ENCODE measurements at places on chromosomes 16 and 17. TPM values are rescaled to one million over a fixed set of nuclear protein-coding genes. Genes with fewer than 3 reads are reported as not detected.

- H3K27me3 ChIP-seq = no peaks in the 10 kb centered on the region
- no peaks in the 10 kb centered on the region for H3K4me1 ChIP-seq
- DNase-seq = no peak
- H3K27ac ChIP-seq = no peak overlapping the region
Observed at GRCh38 chr16:71205482-71206131, 24.9 kb downstream of the HYDIN start.

DNA sequence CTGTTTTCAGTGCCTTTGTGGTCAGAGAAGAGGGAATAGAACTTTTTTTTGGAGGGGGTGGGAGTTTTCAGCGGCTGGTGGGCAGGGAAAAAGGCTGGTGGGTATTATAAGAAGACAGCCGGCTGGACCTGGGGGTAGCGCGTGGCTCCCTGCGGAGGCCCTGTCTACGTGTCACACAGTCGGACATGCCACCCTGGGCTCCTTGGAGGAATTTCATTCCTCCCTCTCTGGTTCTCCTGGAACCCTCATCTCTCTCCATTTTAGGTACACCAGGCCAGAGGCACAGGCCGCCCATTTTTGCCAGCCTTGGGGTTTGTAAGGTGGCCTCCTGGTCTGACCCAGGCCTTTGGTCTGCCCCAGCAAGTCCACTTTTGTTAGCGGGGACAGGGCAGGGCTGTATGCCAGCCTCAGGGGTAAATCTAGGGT, 908 bp downstream of the FKBP10 start:
- H3K27ac ChIP-seq = peak overlapping the region; percentile 87
- H3K4me1 ChIP-seq = peaks cover 10% of the 10 kb centered on the region
- peak overlapping the region; percentile 89 for H3K4me3 ChIP-seq
- no peak for DNase-seq
- H3K36me3 ChIP-seq = no peaks in the 10 kb centered on the region
- H3K27me3 ChIP-seq = no peaks in the 10 kb centered on the region

GRCh38 chr17:76796081-76796480, 58.2 kb downstream of the MFSD11 start:
- H3K27ac ChIP-seq = no peak overlapping the region
- H3K4me1 ChIP-seq = no peaks in the 10 kb centered on the region
- no peaks in the 10 kb centered on the region for H3K27me3 ChIP-seq
- no peak for DNase-seq

DNA sequence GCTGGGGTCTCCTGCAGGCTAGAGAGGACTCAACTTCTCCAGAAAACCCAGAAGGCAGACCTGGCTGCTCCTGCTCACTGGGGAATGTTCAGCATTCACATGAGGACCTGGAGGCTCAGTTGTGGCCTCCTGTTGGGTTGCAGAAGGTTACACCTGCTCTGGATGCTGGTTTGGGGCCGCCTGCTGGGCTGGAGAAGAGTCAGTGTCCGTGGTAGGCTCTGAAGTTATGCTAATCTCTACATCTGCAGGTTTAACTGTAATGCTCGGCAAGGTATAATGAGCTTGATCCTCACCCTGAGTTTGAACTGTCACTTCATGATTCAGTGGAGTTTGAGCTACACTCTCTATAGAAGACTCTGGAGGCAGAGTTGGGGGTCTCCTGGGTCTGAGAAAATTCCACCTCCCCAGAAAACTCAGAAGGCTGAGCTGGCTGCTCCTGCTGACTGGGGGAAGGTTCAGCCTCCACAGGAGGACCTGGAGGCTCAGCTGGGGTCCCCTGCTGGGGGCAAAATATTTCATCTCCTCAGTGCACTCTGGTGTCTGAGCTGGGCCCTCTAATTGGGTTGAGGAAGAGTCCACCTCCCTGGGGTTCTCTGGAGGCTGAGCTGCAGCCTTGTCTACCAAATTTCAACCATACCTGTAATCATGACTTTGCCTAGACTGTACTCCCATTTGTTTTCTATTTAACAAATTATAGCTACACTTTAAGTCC, 23.5 kb downstream of the RDM1 start:
- no peak overlapping the region for H3K4me3 ChIP-seq
- no peaks in the 10 kb centered on the region for H3K4me1 ChIP-seq
- no peak for DNase-seq
- no peaks in the 10 kb centered on the region for H3K27me3 ChIP-seq

GRCh38 chr17:59839651-59840328, 53.0 kb downstream of the TUBD1 start:
- peak overlapping the region; percentile 91 for H3K27ac ChIP-seq
- H3K4me3 ChIP-seq = peak overlapping the region; percentile 55
- H3K36me3 ChIP-seq = peaks cover 10% of the 10 kb centered on the region
- no peaks in the 10 kb centered on the region for H3K27me3 ChIP-seq

GRCh38 chr16:68113765-68114240, 28.6 kb downstream of the NFATC3 start:
- H3K27me3 ChIP-seq = no peaks in the 10 kb centered on the region
- no peak overlapping the region for H3K4me3 ChIP-seq
- no peaks in the 10 kb centered on the region for H3K4me1 ChIP-seq
- H3K27ac ChIP-seq = no peak overlapping the region
- H3K36me3 ChIP-seq = no peaks in the 10 kb centered on the region
- DNase-seq = no peak

The RUSF1 gene
- 80.9 TPM for total RNA-seq

The NTN1 gene
- 29.6 TPM for total RNA-seq

The RBFOX1 gene
- not detected for total RNA-seq

The TPSD1 gene
- 20.8 TPM for total RNA-seq

The GNG13 gene
- total RNA-seq = not detected

The ABCC11 gene
- total RNA-seq = not detected
